Renal cortical epithelial cell (primary cell): ENCODE measurements at places on chromosomes 3 and 15.
A peak's percentile ranks its signal among the peaks of the same experiment; 100 is the strongest.

- peak; percentile 34 for DNase-seq
Observed at GRCh38 chr15:50685191-50685975, 1.2 kb downstream of the TRPM7 start.

DNA sequence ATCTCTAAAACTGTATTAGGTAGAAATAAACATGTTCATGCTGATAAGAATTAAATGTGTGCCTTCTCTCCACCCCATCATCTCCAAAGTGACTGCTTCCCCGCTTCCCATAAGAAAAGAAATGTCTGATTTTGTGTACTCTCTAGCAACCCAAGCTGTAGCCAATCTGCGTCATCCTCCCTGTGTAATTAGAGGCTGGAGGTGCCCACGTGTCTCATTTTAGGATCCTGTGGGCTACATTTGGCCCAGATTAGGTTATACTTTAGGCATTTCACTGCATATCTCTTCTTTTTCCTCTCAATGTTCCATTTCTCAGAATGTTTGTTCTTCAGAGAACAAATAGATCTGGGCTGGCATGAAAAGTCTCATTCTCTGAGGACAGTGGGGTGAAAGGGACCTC is 19.3 kb upstream of the ZNF148 start:
- no peak for DNase-seq

DNA sequence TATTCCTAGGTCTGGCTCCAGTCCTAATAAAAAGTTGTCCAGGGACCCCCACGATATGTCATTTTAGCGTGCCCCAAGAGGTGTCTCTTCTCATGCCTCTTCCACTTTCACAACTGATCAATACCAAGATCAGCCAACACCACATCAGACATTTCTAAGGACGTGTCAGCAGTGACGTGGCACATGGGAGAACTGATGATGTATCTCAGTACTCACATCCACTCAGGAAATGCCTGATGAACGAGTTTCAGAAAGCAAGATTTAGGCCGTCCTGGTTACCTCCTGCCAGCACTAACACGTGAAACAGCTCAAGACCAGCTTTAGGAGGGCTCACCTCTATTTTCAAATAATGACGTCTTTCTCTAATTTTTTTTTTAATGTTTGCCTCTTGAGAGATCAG is 19.6 kb downstream of the VGLL4 start:
- DNase-seq, result no peak

GRCh38 chr3:88188436-88188835 is 38.7 kb downstream of the C3orf38 start:
- no peak for DNase-seq

DNA sequence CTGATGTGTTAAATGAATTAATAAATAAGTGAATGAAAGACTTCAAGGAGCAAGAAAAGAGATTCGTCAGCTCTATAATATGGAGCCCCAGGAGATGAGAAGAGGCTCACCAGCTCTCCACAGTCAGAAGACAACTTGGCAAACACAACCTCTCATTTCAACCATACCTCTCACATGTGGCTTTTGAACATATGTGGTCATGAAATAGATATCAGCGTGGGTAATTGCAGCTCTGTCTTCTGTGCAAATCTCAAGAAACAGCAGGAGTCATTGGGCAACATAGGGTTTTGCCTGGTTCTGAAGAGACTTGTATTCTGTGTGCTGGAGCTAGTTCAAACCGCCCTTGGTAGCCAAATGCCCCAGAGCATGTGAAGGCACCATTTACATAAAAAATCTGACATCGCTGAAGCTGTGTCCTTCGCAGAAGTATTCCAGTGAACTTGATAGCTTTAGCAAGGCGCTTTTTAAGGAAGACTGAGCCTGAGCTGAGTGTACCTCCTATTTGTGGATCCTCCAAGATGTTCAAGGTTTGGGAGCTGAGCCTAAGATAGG is 8.4 kb downstream of the CX3CR1 start:
- no peak for DNase-seq

DNA sequence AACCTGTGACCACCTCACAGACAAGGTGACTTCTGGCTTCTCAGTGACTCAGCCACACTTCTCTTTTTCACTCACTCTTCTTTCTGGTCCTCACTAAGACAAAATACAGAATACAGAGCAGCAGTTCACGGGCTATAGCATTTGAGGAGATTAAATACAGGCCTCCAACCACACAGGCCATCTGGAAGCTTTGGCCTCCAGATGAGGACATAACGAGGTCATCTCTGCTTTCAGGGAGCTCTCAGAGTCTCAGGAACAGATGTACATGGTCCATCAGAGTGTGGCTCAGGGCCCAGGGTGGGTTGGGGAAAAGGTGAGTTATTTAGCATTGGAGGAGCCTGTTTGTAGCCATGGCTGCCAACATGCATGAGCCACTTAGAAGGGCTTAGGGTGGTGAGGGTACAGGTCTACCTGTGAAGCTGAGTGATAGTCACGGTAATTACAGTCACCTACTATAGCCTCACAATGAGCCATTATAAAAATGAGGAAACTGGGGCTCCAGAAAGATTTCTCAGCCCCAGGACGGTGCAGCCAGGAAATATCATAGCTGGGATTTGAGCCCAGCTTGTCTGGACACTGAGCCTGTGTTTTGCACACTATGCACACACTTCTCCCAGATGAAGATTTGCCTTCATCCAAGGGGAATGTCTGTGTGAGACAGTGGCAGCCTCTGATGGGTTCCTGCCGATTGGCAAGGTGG is 159.8 kb upstream of the CTDSPL start:
- DNase-seq, result no peak

GRCh38 chr15:74807282-74807681 is 5.4 kb upstream of the LMAN1L start:
- DNase-seq, result no peak

DNA sequence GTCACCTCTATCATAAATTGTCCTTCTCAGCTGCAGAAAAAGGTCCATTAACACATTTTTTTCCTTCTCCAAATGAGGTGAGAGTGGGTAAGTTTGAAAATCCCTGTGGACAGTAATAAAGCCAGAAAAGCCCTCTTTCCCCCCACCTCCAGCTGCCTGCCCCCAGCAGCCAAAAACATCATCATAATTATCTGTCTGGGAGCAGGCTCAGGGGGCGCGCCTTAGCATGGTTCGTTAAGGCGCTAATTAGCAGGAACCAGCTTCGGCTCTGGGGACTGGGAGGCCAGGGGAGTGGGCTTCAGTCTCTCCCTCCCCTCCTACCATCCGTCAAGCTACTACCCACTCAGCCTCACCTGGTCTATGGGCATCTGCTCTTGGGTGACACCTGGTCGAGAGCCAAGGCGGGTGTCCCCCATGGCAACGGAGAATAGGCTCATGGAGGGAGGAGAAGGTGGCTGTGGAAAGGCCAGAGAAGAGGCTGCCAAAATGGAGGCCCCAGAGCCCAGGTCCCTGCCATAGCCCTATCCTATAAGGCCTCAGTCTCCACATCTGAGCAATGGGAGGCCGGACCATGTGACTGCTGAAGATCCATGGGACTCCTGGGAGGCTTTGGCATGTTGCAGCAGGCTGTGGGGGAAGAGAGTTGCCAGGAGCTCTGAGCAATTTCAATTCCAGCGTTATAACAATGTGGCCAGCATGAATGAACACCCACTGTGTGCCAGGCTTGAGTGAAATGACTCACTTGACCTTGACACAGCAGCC is 140.1 kb upstream of the LINGO1 start:
- no peak for DNase-seq

GRCh38 chr3:99639579-99639978 is 1.2 kb downstream of the COL8A1 start:
- no peak for DNase-seq

GRCh38 chr15:63395730-63396151 is 14.1 kb upstream of the CA12 start:
- DNase-seq, result no peak

- no peak for DNase-seq
Observed at GRCh38 chr3:48343432-48343831, 10.0 kb upstream of the SPINK8 start.
